ENCODE measurements at places on chromosomes 16 and 17. TPM values are rescaled to one million over a fixed set of nuclear protein-coding genes. Genes with fewer than 3 reads are reported as not detected.

Gene SPIRE2
- total RNA-seq, result 3.8 TPM

Gene CIBAR2
- not detected for total RNA-seq

Gene CRHR1
- not detected for total RNA-seq

DNA sequence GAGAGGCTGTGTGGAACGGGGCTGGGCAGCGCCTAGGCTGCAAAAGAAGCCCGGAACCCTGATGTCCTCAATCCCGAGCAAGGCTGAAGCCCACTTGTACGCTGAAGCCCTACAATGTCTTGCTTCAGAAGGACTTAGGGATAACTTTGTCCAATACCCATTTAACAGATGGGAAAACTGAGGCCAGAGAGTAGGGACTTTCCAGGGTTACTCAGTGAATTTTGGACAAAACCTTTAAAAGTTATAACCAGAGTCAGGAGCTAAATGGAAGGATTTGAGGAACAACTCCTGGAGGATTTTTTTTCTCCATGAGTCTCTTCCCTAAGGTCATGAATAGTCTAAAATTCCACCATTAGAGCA is 161.2 kb downstream of the IRX5 start:
- no peak for DNase-seq

DNA sequence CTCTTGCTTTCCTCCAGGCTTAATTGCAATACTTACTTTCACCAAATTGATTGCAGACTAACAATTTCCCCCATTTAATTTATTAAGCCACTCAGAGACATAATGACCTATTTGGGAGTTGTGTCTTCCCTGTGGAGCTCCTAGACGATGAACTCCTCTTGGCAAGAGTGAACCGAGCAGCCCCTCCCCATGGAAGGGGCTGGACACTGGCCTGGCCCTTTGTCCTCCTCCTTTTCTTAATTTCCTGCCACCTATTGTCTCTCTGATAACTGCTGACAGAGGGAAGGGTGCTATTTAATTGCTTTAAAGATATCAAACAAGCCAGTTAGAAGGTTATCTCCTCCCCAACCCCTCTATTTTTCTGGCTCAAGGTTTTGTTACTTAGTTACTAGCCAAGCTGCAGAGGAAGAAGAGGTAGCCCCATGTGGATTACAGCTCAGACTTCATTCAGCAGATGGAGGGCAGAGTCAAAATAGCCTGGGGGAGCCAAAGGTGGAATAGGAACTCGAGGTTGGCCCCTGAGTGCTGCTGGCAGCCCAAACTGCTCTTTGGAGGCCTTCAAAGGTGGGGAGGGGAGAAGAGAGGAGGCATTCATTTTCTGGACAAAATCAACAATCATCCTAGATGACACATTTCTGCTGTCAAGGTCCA is 3.7 kb upstream of the SSTR2 start:
- no peak for DNase-seq

GRCh38 chr17:61500287-61500686 is 48.1 kb downstream of the TBX4 start:
- no peak for DNase-seq
